NCI-H1105 (cell line): ENCODE measurements at places on chromosomes 6 and 20.

DNA sequence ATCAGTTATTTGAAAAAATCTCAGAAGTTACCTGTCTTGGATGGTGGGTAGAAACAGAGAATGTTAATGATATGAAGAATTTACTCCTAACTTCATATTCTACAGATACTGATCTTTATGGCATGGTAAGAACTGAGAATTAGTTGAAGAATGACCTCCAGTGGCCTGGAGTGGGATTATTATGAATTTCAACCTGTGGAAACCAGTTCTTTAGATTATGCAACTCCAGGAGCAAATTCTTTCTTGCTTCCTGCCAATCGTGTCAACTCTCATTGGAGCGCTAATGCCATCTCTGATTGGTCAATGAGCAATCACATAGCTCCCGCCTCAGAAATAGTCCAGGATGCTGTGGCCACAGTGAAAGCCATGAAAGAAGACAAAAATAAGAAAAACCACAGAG is 40.6 kb downstream of the LYRM2 start:
- no peak for DNase-seq

DNA sequence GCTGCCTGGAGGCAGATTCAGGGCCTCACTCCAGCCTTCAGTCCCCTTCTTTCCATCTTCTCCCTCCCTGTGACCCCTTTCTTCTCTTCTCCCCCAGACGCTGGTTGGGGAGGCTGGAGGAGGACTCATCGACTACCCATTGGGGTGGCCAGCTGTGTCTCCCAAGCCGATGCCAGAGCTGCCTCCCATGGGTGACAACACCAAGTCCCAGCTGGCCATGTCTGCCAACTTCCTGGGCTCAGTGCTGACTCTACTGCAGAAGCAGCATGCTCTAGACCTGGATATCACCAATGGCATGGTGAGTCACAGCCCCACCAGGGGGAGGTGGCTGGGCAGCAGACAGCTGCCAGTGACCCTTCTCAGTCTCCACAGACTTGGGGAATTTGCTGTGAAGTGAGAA is 12.9 kb downstream of the BPIFB4 start:
- DNase-seq = no peak

- no peak for DNase-seq
Measured at GRCh38 chr20:61891916-61892649, 173.6 kb downstream of the TAF4 start.

GRCh38 chr20:1941226-1941625 is 46.0 kb downstream of the SIRPA start:
- no peak for DNase-seq

- DNase-seq = no peak
Measured at GRCh38 chr20:39210341-39211036, 248.3 kb downstream of the DHX35 start.

- no peak for DNase-seq
Measured at GRCh38 chr20:50514750-50515149, 4.6 kb downstream of the PTPN1 start.

GRCh38 chr20:38473367-38473795 is 738 bp downstream of the RALGAPB start:
- peak; percentile 57 for DNase-seq

GRCh38 chr6:57421503-57421902 is 104.1 kb downstream of the PRIM2 start:
- DNase-seq = no peak

GRCh38 chr20:22583773-22584521 is 425 bp downstream of the FOXA2 start:
- peak; percentile 67 for DNase-seq

DNA sequence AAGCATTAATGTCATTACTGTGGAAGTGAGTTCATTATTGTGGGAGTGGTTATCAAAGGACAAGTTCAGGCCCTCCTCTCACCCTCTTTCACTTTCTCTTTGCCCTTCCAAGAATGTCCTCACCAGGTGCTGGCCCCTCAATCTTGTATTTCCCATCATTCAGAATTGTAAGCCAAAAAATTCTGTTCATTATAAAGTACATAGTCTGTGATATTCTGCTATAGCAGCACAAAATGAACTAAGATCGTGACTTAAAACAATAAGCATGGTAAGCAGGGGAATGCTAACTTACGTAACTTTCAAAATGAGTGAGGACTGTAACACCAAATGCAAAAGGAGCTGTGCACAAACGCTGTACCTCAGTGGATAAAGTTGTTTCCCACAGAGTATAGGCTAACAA is 515.7 kb upstream of the BTBD3 start:
- DNase-seq = no peak

- DNase-seq = no peak
Measured at GRCh38 chr20:289693-290083, 862 bp downstream of the C20orf96 start.

DNA sequence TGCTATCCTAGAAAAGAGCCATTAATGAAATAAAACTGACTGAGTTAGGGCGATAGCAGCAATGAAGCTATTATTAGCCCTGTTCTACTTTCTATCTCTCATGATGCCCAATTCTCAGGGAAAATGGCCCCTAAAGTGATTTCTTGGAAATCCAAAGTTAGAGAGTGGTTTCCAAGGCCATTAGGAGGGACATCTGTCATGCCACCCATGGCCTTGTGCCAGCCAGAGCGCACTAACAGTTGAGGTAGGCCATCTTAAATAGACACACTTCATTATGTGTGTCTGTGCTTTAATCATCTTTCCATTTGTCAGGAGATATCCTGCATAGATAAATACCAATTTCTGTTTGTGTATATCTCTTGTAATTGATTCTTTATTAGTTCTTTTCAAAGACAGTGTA is 261.6 kb downstream of the NRN1 start:
- DNase-seq = no peak
